ENCODE measurements at places on chromosomes 16 and 17.
A peak's percentile ranks its signal among the peaks of the same experiment; 100 is the strongest.

- no peak for DNase-seq
Observed at GRCh38 chr17:73360961-73361761, 49.4 kb upstream of the CDC42EP4 start.

DNA sequence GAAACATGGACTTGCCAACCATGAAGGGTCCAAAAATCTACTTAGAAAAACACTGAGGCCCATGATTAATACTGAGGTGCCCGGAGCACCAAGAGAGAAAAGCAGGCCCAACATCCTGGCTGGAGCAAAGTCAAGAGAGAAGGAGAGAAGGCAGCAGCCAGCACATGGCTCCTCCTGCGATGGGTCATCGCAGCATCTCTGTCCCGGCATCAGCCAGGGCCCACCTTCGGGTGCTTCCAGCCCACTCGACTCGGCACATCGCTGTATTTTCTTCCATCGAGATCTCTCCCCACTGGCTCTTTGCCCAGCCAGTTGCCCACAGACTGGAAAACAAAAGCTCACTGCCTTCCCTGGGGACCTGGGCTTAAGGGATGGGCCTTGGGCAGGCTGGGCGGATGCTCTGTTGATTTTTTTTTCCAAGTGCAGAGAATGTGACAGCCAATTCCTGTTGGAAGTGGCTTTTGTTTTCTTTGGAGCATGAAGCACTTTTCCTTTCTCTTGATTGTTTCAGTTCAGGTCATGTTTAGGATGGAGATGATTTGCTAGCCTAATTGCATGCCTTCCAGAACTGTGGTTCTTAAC, 58.1 kb downstream of the CYB5B start:
- DNase-seq, result peak; percentile 73

DNA sequence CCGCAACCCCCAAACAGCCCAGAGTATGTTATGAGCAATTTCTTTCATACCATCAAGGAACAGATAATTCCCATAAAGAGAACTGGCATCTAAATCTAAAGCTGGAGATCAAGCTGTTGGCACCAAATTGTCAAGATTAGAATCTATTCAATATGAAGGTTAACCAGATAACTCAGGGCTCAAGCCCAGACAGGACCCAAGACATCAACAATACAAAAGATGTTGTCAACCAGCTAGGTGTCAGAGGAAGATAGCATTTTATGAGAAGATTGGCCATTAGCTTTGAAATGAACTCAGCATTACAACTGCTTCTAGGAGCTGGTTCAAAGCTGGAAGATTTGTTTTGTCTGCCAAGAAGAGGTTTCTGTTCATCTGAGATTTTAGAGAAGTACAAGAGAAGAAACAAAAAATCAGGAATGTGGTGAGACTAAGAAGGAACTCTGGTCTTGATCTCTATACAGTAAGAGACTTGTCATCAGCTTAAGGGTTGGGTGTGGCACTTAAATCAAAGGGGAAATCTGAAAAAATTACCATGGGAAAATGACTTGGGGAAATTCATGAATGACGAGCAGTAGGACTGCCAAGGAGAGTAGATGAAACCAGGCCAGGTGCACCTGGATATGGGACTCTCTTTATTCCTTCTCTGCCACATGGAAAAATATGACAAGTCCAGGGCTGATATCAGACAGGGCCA, 64.2 kb upstream of the COX10 start:
- DNase-seq, result no peak

GRCh38 chr17:37220607-37220953, 155.2 kb upstream of the C17orf78 start:
- DNase-seq, result peak; percentile 30

GRCh38 chr17:17186551-17187505, 19.3 kb downstream of the PLD6 start:
- DNase-seq, result no peak

- DNase-seq, result no peak
Observed at GRCh38 chr17:8847891-8848290, 19.6 kb downstream of the PIK3R6 start.

DNA sequence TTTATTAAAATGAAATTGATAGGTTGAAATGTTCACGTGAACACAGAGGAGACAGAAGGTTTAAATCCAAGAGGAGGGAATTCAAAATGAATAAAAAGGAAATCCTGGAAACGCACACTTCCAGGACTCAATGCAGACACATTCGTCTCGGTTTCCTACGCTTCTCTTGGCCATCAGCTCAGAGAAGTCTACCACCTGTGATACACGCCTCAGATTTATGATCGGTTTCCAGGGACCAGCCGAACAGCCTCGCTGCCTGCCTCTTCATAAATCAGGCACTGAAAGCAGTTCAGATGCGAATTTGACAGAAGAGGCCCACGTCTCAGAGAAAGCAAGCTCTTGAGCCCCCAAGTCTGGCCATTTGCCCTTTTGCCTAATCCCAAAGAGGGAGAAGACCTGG, 125.5 kb upstream of the IRX3 start:
- no peak for DNase-seq

DNA sequence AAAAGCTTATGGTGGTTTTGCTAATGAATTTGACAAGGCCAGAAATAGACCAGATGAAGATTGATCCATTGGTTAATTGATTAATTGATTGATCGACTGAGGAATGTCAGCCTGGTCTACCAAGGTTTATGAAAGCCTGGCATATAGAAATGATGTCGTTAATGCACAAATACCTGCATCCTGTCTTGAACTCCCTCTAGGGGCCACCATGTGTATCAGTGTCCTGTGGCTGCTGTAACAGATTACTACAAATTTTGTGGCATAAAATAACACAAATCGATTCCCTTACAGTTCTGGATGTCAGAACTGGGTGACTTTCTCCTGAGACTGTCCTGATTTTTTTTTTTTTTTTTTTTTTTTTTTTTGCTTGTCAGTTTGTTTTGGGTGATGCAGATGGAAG, 553.2 kb downstream of the MAF start:
- DNase-seq, result peak; percentile 17

DNA sequence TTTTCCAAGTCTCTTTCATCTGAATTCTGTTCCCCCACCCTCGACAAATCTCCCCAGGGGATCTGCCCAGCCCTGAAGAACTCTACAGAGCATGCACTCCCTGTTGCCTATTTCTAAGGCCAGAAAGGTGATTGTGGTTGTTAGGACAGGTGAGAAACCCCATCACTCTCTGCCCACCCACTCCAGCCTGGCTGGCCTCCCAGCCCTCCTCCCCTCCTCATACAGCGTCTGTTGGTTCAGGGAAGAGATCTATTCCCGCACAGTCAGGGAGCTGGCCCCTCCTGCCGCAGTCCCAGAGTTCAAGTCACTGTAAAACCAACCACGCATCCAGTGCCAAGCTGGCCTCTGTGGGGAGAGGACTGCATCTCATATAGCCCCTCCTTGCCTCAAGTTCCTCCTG, 98.7 kb downstream of the KCNJ12 start:
- no peak for DNase-seq

DNA sequence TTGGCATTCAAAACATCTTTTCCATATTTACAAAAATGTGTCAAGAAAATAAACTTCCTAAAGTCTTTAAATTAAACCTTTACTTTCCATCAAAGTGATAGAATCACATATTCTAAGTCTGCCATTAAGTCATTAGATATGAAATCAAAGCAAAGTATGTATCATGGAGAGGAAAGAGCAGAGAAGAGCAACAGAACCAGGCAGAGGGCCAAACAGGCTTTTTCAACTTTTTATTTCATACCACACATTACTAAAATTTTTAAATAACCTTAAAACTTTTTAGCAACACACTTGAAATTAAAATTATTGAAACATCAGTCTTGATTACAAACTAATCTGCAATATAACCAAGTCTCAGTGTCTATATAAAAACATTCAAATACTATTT, 13.8 kb downstream of the SIAH1 start:
- no peak for DNase-seq

GRCh38 chr17:73851091-73851490, 206.8 kb upstream of the SDK2 start:
- DNase-seq, result no peak

DNA sequence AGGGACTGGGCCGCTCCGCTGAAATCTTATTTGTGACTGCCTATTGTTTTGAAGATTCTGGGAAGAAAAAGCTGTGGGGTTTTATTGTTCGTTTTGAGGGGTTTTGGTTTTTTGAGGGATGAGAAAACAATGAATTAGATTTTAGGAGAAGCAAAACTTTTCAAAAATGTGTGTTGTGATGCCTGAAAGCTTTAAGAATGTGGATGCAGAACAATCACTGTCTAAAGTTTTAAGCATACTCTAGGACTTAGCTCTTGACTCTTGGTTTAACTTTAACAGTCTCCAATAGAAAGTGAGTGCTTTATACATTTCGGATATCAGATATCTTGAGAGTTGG, 899 bp downstream of the CFAP52 start:
- DNase-seq, result no peak

GRCh38 chr17:81059026-81059425, 24.1 kb downstream of the BAIAP2 start:
- no peak for DNase-seq

GRCh38 chr17:72846399-72846798, 246.1 kb downstream of the SLC39A11 start:
- DNase-seq, result no peak

DNA sequence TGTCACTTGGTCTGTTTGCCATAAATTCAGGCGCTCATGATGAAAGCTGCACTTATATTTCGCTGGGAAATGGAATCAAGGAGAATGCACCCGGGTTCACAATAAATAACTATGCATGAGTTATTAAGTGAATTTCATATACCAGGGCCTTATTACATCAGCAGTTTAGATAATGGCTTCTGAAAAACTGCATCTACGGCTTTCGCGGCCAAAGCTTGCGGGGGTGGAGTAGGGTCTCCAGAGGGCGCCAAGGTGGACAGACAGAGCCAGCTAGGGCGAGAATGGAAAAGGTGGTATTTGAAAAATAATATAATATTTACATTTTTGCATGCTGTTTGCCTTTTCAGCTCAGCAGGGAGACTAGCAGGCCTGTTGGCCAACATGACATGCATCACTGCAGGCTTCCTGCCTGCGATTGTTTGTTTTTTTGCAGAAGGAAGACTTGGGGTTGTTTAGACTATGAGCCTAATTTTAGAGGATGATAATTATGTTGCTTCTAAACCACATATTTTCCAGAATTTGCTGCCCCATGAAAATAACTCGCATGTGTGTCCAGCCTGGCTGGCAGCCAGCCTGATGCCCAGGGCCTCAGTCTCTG, 173.8 kb upstream of the IRX3 start:
- DNase-seq, result no peak

GRCh38 chr16:69219279-69219678, 32.3 kb downstream of the SNTB2 start:
- DNase-seq, result no peak

GRCh38 chr16:50519001-50519400, 29.2 kb upstream of the NKD1 start:
- no peak for DNase-seq

DNA sequence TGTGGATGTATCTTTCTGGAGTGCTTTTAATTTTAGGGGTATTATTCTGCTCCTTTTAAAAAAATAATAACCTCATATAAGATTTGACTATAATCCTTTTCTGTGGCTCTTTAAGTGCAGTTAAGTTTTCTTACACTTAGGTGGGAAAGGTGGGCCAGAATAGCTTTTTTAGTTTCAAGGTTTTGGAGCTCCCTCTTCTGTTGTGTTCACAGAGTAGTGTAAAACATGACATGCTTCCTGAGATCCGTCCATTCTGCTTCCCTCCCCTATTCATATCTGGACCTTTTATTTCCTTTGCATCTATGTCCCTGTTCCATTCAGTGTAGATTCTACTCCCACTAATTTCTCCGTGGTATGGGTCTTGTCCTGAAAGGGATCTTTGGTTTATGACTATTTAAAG, 12.8 kb downstream of the LRRC36 start:
- DNase-seq, result no peak

GRCh38 chr16:27650073-27650701, 100.2 kb downstream of the KATNIP start:
- DNase-seq, result no peak

- no peak for DNase-seq
Observed at GRCh38 chr16:12901597-12902461, at the start of gene SHISA9. SHISA9 (plus strand) TSS chr16:12901598.

GRCh38 chr16:57104706-57105105, 12.3 kb downstream of the CPNE2 start:
- no peak for DNase-seq

GRCh38 chr16:52436339-52437276, 110.3 kb downstream of the TOX3 start:
- peak; percentile 81 for DNase-seq

DNA sequence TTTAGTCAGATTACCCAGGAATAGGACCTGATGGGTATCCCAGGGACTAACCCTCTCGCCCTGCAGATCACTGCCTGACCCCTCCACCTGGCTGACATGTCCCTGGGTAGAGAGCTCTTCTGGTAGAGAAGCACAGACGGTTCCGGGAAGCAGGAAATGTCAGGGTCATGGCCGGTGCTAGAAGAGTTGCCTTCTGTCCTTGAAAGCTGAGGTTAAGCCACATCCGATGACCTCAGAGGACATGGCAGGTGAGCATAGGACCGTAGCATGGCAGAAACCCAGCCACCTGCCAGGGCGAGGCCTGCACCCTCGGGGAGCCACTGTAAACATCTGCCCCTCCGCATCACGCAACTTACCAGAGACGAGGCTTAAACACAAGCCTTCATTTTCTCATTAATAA, 483.7 kb downstream of the SOX9 start:
- DNase-seq, result no peak

DNA sequence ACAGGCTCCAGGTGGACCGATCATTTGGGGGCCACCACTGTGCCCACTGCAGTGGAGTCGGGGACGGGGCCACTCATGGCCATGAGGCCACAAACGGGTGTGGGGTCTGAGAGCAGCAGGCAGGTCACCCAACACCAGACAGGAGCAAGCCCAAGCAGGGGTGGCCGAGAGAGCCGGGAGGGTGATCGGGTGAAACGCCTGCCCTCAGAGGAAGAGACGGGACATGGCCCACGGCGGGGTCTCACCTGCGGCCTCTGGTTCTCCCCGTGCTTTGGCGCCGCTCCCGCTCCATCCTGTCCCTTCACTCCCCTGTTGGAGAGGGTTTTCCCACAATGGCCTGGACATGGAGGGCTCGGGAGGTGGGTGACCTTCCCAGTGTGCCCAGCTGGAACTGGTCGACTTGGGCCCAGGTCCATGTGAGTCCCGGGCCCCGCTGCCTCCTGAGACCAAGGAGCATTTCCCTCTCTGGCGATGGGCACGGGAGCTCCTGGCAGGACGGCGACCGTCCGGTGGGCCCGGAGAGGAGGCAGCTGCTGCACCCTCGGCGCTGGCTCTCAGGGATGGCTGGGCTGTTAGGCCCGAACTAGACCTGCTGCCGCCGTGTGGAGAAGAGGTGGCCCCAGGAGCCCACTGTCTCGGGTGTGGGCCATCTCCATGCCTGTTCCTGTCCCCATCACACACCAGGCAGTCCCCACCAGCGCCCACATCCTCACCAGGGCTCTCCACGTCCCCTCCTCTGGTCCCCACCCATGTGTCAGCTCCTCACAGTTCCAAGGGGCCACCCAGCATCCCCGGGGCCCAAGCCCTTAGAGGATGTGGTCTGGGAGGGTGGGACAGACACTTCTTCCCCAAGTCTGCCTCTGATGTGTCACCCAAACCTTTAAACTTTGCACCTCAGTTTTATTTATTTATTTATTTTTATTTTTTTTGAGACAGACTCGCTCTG, 13.4 kb upstream of the BAHCC1 start:
- no peak for DNase-seq
